ENCODE measurements at places on chromosomes 3 and 15.

GRCh38 chr3:133843634-133844033 is 38.0 kb downstream of the SRPRB start:
- no peak for DNase-seq

DNA sequence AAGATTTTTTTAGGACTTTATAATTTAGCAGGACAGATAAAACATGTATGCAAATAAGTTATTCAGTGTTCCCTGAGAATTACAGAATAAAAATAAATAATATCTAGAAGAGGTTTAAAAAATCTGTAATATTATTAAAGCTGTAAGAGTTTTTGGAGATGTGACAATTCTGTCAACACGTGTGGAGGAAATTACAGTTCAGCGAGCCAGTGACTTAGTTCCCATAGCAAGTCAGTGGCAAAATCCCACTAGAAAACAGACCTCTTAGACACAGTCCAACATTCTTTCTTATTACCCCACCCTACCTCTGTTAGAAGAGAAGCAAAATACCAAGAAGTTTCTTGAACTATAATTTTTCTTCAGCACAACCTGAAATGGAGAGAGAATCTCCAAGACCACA is 16.2 kb upstream of the DENND6A start:
- DNase-seq = no peak

- DNase-seq = no peak
Measured at GRCh38 chr15:80564056-80564455, 131.1 kb upstream of the ABHD17C start.

DNA sequence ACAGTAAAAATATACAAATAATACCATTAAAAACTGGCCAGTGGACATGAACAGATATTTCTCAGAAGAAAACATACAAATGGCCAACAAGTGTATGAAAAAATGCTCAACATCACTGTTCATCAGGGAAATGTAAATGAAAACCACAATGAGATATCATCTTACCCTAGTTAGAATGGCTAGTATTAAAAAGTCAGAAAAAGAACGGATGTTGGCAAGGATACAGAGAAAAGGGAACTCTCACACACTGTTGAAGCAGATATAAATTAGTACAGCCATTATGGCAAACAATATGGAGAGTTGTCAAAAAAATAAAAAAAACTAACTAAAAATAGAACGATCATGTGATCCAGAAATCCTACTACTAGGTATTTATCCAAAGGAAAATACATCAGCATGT is 222.7 kb upstream of the NAALADL2 start:
- no peak for DNase-seq

- no peak for DNase-seq
Measured at GRCh38 chr3:51982838-51983577, at the start of gene ACY1. ACY1 (plus strand) TSS chr3:51983535; CDS start chr3:51984065, 530 bp downstream.

DNA sequence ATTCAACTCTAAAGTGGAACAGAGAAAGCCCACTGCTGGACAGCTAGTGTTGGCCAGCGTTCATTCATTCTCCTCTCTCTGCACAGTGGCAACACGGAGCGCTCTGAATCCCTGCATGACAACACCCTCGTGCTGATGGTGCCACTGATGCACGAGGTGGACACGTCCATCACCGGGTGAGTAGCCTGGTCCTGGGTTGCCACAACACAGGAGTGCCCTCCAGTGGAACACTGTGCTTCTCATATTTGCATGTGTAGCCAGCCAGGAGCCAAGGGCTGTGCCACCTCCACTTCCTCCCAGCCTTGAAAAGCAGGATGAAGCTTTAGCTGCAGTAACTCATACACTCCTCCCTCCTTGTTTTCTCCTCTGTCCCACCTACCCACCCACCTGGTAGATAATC is 120.0 kb upstream of the CTDSPL start:
- DNase-seq = no peak

GRCh38 chr3:77324105-77324504 is 284.2 kb downstream of the ROBO2 start:
- no peak for DNase-seq

GRCh38 chr15:40925863-40926658 is 3.1 kb upstream of the DLL4 start:
- no peak for DNase-seq

DNA sequence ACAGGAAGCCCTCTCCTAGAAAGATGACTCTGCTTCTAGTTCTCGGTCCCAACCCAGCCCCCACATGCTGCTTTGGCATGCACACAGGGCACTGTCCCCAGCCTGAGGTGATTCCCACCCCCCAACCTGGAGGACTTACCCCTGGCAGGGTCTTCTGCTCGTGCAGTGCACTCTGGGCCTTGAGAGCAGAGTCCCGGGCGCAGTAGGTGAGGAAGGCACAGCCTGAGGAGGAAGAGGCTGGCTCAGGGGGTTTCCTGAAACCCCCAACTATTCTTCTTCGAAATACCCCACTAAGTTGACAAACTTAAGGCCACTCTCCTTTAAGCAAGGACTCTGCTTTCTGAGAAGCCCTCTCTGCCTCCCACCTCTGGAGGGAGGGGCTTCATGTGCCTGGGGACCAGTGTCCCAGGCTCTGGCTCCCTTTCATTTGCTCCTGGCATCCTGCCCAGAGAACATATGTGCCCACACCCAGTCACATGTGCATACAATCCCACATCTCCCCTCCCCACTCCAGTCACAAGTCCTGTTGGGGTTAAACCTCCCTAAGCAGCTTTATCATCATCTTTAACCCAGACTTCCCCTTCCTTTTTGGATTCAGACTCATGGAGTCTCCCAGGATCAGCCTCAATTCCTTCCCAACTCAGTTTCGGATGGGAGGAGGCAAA is 4.1 kb downstream of the CELF6 start:
- DNase-seq = peak; percentile 77

- no peak for DNase-seq
Measured at GRCh38 chr3:7651274-7651673, 790.4 kb downstream of the GRM7 start.

DNA sequence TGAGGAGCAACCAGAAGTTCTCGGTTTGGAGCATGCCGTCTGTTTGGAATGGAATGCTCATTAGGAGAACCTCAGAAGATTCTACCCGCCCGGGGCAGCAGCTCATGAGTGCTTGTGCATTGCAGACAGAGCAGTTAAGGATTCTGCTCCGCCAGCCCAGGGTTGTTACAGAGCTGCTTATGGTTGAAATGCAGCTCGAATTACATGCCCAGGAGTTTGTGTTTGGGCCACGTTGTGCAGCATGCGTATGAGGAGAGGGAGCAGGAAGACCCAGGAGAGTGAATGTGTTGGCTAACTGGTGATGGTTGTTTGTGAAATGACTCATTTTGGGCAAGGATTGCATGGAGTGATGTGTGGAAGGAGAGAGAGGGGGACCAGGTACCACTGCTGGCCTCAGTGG is 9.0 kb downstream of the FGD5 start:
- DNase-seq = no peak

- DNase-seq = no peak
Measured at GRCh38 chr3:159816512-159816911, 172.1 kb upstream of the IL12A start.

DNA sequence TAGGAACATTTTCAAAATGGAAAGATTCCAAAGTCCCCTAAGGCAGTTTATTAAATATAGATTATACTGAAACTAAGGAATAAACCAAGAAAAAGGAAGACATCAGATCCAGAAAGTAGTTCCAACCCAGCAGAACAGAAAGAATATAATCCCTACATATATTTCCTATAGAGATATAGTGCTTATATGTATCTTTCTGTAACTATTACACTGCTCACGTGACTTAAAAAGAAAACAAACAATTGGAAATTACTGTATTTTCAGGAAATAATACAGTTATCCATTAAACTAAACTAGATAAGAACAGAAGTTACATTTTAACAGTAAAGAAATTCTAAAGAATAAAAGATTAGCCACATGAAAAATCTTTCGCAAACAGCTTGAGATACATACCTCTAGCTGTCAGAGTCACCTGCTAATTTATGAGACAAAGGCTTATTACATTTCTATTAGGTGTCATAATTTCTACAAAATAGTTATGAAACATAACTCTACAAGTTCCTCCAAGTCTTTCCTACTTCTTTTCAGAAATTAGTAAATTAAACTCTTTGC is 10.5 kb downstream of the DPH6 start:
- DNase-seq = no peak

DNA sequence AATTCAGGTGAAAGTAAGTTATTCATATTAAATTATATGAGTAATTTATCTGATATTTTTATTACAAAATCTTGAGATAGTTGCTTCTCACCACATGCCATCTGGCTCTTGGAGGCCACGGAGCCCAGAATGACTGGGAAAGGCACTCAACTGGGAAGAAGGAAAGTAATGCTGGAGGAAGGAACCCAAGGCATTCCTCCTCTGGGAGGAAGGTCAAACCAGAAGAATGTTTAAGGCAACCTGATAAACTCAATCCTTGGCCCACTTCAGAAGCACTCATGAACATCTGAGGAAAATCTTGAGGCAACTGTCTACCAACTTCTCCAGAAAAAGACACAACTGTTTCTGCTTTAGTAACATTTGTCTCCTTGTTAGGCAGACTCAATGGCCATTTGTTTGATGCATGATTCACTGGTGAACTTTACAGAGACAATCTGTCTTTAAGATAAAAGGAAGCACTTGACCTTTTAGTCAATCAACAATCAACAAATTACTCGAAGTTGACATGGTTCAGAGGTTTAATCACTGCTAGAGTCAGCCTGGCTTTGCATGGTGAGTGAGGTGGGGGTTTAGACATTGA is 261.4 kb upstream of the MME start:
- DNase-seq = no peak

GRCh38 chr3:139281522-139282196 is 62.2 kb upstream of the MRPS22 start:
- DNase-seq = peak; percentile 90

DNA sequence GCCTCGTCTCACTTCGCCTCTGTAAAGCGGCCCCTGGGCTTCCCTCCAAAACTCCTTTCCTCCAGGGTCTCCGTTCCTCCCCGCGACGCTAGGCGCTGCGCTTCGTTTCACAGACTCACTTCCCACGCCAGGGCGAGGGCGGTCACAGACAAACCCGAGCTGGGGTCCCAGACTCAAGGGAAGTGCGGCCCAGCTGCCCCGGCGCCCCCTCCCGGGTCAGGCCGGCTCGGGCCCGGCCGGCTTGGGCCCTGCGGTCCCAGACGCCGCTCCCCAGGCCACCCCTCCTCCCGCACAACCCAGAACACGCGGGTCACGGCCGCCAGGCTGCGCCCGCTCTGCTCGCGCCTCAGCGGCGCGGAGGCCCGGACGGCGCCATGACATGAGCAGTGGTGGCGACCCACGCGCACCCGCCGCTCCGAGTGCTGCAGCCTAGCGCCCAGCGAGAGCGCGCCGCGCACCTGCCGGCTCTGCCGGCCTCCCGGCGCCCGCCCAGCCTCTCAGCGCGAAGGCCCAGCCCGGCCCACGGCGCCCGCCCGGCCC is 547 bp downstream of the NUP210 start:
- DNase-seq = no peak

DNA sequence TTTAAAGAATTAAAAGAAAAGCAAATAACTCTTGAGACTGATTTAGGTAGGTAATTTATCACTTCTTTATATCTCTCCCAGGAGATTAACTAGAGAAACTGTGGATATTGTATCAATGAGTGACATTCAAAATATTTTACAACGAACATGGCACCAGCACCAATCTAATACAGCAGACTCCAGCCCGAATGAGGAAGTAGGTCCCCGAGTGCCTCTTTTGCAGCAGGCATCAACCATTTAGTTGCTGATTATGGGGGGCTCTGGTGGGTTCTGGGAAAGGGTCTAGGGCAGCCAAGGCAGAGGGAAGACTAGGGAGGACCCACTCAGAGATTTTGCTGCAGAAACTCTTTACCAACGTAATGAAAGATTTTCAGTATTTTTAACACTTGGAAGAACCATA is 31.7 kb upstream of the TTC14 start:
- no peak for DNase-seq

- DNase-seq = no peak
Measured at GRCh38 chr15:22963641-22964040, 16.5 kb downstream of the CYFIP1 start.

- DNase-seq = no peak
Measured at GRCh38 chr3:46191730-46192129, 16.4 kb downstream of the CCR1 start.

GRCh38 chr3:73068419-73068818 is 7.0 kb downstream of the EBLN2 start:
- no peak for DNase-seq

- no peak for DNase-seq
Measured at GRCh38 chr15:33955945-33956344, 12.4 kb upstream of the CHRM5 start.

GRCh38 chr3:174495311-174495710 is 363.8 kb upstream of the NAALADL2 start:
- DNase-seq = no peak

- DNase-seq = no peak
Measured at GRCh38 chr3:183984749-183985729, 32.6 kb downstream of the ABCC5 start.

DNA sequence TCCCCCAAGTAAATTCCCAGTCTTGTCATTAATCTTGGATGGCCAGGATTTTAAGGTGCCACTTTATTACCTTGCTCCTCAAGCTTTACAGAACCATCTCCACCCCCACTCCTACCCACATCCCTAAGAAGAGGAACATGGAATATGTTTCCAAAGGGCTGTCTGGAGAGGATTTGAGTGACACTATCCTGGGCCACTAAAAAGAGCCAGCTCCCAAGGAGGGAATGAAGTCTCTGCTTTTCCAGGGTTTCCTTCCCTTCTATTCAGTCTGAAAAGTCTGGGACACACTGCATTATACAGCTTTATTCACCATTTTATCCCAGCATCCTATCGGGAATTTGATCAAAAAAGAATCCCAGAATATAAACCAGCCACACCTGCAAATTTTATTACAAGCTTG is 35.6 kb upstream of the MECOM start:
- no peak for DNase-seq
